ENCODE measurements at places on chromosomes 7 and 10. TPM values are rescaled to one million over a fixed set of nuclear protein-coding genes. Genes with fewer than 3 reads are reported as not detected.
A peak's percentile ranks its signal among the peaks of the same experiment; 100 is the strongest.

The AKR1C3 gene
- 181 TPM for total RNA-seq

The NRG3 gene
- 35.3 TPM for total RNA-seq

The SORCS1 gene
- not detected for total RNA-seq

The SFRP5 gene
- total RNA-seq: 0.20 TPM

GRCh38 chr10:112182784-112183328 is 709 bp downstream of the GPAM start:
- peaks cover 10% of the 10 kb centered on the region for H3K4me1 ChIP-seq
- H3K27me3 ChIP-seq: no peaks in the 10 kb centered on the region
- H3K36me3 ChIP-seq: peaks cover 16% of the 10 kb centered on the region
- DNase-seq: no peak

DNA sequence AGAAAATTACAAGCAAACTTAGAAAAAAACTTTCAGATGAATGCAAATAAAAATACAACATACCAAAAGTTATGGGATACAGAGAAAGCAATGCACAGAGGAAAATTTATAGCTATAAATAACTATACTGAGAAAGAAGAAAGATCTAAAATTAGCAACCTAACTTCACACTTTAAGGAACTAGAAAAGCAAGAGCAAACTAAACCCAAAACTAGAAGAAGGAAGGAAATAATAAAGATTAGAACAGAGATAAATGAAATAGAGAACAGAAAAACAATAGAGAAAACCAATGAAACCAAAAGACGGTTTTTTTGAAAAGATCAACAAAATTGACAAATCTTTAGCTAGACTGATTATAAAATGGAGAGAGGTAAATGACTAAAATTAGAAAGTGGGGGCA is 9.6 kb upstream of the STRA8 start:
- H3K4me1 ChIP-seq: no peaks in the 10 kb centered on the region
- no peak overlapping the region for H3K4me3 ChIP-seq
- no peak overlapping the region for H3K27ac ChIP-seq

DNA sequence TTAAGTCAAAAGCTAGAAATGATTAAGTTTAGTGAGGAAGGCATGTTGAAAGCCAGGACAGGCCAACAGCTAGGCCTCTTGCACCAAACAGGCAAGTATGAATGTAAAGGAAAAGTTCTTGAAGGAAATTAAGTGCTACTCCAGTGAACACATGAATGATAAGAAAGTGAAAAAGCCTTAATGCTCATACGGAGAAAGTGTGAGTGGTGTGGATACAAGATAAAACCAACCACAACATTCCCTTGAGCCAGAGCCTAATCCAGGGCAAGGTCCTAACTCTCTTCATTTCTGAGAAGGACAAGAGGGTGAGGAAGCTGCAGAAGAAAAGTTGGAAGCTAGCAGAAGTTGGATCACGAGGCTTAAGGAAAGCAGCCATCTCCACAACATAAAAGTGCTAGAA is 53.0 kb downstream of the DNAJC1 start:
- no peak overlapping the region for H3K4me3 ChIP-seq
- no peaks in the 10 kb centered on the region for H3K4me1 ChIP-seq
- no peak for DNase-seq
- H3K36me3 ChIP-seq: no peaks in the 10 kb centered on the region
- no peaks in the 10 kb centered on the region for H3K27me3 ChIP-seq
- H3K27ac ChIP-seq: no peak overlapping the region

GRCh38 chr7:94095316-94096009 is 91.3 kb upstream of the BET1 start:
- H3K36me3 ChIP-seq: no peaks in the 10 kb centered on the region
- no peaks in the 10 kb centered on the region for H3K27me3 ChIP-seq
- DNase-seq: no peak
- no peak overlapping the region for H3K4me3 ChIP-seq
- H3K27ac ChIP-seq: no peak overlapping the region
- no peaks in the 10 kb centered on the region for H3K4me1 ChIP-seq

DNA sequence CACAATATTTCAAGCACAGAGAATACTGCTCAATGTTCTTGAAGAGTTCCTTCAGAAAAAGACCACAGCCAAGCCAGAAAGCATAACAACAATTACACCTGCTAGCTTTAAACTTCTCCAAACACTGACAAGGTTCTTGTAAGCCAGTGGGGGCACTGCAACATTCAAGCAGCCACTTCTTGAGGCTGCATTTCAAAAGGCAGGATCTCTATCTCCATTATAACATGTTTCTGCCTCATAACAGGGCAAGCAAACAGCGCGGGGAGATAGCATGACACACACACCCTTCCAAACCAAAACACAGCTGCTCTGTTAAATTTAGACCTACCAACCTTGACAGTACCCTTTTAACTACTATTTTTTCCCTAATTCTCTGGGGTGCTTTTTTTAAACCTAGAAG is 30.8 kb downstream of the CHCHD3 start:
- no peaks in the 10 kb centered on the region for H3K27me3 ChIP-seq
- no peak overlapping the region for H3K27ac ChIP-seq
- DNase-seq: no peak

- no peaks in the 10 kb centered on the region for H3K36me3 ChIP-seq
- H3K4me1 ChIP-seq: peaks cover 23% of the 10 kb centered on the region
- H3K27me3 ChIP-seq: no peaks in the 10 kb centered on the region
These were observed 72.1 kb downstream of the USP6NL start for GRCh38 chr10:11539191-11539868.

GRCh38 chr10:24907956-24908355 is 44.5 kb downstream of the PRTFDC1 start:
- no peak for DNase-seq
- no peaks in the 10 kb centered on the region for H3K27me3 ChIP-seq
- no peak overlapping the region for H3K27ac ChIP-seq
- H3K4me3 ChIP-seq: no peak overlapping the region

- H3K4me3 ChIP-seq: no peak overlapping the region
- H3K27ac ChIP-seq: no peak overlapping the region
- no peaks in the 10 kb centered on the region for H3K36me3 ChIP-seq
- no peaks in the 10 kb centered on the region for H3K27me3 ChIP-seq
- no peak for DNase-seq
These were observed 94.5 kb downstream of the RELN start for GRCh38 chr7:103894656-103895596.

DNA sequence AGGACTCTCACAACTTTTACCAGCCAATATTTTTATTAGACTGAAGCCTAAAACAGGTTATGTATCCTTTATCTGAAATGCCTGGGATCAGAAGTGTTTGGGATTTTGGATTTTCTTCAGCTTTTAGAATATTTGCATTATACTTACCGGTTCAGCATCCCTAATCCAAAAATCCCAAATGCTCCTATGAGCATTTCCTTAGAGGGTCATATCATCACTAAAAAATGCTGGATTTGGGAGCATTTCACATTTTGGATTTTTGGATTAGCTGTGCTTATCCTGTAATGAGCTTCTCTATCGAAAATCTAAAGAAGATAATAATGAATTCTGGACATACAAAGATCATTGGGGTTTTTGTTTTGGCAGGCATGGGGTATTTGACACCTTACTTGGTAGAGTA is 53.0 kb downstream of the RALA start:
- no peaks in the 10 kb centered on the region for H3K4me1 ChIP-seq
- H3K36me3 ChIP-seq: no peaks in the 10 kb centered on the region
- no peak for DNase-seq

DNA sequence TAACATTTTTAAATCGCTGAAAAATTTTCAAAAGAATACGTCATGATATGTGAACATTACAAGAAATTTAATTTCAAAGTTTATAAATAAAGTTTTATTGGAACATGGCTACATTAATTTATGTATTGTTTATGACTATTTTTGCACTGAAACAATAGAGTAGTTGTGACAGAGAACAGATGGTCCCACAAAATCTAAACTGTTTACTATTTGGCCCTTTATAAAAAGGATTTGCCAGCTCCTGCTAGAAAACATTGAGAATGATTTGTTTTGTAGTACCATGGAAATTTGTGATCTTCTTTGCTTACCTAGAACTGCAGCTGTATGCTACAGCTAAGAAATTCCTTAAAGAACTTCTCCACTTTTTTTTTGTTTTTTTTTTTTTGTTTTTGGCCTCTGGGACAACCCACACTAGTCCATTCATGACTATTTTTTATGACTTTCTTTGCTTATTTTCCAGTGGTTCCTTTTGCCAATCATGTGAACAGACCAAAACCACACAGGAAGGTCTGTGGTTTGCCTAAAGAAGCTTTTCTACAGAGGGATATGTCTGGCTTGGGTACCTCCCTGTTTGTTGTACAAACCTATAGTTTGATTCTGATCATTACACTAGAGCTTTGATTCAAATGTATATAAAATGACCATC is 55.7 kb downstream of the ST7 start:
- no peak for DNase-seq
- no peaks in the 10 kb centered on the region for H3K36me3 ChIP-seq
- no peaks in the 10 kb centered on the region for H3K27me3 ChIP-seq
- H3K27ac ChIP-seq: no peak overlapping the region
- no peaks in the 10 kb centered on the region for H3K4me1 ChIP-seq

DNA sequence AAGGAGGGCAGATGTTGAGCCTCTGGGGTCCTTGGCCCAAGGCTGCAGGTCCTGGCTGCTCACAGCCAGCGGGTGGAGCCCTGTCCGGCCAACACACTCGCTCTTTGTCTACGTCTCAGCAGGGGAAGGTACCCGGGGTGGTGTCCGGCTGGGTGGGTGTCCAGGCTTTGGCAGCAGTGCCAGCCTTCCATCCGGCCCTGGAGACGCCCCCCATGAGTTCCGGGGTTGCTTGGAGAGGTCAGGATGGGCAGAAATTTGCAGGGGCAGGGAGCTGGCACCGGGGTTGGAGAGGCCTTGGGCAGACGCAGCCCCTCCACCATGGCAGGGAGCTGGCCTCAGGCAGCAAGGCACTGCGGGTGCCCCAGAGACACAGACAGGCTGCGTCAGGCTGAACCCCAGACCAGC is 42.2 kb upstream of the ELN start:
- DNase-seq: no peak
- H3K36me3 ChIP-seq: no peaks in the 10 kb centered on the region
- no peaks in the 10 kb centered on the region for H3K27me3 ChIP-seq

- peaks cover 8% of the 10 kb centered on the region for H3K36me3 ChIP-seq
- no peak overlapping the region for H3K4me3 ChIP-seq
These were observed 73.0 kb downstream of the MICU1 start for GRCh38 chr10:72552857-72553256.

DNA sequence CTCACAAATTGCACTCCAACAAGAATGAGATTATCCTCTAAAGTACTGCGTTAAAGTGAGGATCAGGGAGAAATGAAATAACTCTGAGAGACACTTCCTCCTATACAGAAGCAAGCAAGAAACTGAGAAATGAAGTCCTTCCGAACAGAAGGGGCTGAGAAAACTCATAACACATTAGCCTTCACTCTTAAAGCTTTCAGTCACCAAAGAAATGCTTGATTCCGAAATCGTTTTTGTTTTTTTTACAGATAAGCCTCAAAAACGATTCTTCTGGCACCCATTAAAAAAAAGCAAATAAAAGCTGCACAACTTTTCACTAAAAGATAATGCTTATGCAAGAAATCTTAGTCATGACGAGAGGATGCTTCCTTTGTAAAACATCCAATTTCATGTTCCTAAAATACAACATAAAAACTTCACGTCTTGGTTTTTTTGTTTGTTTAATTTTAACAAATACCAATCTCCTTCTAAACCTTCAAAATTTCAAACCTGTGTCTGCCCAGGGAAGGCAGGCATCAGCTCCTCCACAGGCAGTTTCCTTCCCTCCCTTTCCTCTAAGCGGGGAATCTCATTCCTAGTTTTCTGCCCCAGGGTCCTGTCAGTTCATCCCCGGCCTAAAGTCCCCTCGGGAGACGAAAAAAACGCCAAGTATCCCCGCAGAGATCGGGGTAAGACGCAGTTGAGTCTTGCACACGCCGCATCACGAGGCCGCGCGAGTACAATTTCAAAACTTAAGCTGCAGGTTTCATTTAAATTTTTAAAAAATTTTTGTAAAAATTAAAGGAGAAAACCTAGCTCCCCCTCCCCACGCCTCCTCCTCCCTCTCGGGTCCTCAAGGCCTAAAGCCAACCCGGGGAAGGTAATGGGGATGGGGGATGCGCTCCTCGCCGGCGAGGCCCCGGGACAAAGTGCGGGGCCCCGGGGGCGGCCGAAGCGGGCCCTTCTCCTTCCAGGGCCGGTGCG is 1.1 kb downstream of the BAZ1B start:
- H3K27ac ChIP-seq: peak overlapping the region; percentile 61
- no peak for DNase-seq
- H3K4me1 ChIP-seq: peaks cover 8% of the 10 kb centered on the region
- H3K27me3 ChIP-seq: no peaks in the 10 kb centered on the region

Measured in Calu3 (cell line).